ENCODE measurements at places on chromosomes 1 and 21.

DNA sequence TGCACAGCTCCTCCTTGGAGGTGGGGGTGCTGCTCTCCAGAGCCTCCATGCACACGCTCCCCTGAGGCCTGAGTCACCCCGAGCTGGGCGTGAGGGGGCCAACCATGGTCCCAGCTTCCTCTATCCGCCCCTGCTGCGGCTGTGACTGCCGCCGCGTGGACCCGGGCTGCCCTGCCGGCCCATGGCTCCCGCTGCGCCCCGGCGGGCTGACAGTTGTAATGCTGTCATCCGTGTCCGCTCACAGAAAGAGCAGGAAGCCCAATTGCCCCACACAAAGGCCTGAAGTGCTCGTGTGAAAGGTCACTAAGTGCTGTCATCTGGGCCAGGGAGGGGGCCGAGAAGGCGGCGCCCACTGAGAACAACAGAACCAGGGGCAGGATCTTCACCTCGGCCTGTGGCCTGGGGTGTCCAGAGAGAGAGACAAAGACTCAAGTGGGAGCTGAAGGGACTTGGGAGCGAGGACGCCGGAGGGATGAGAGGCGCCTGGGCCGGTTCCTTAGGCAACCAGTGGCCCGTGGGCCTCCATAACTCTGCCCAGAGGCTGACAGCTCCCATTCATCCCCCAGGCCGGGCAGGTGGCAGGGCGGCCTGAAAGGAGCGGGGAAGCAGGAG, 31.5 kb downstream of the OLIG1 start:
- no peak for DNase-seq

- DNase-seq = no peak
Observed at GRCh38 chr1:115329965-115330364, 8.1 kb downstream of the NGF start.

GRCh38 chr1:40868051-40868723, 6.0 kb upstream of the CITED4 start:
- DNase-seq = no peak

DNA sequence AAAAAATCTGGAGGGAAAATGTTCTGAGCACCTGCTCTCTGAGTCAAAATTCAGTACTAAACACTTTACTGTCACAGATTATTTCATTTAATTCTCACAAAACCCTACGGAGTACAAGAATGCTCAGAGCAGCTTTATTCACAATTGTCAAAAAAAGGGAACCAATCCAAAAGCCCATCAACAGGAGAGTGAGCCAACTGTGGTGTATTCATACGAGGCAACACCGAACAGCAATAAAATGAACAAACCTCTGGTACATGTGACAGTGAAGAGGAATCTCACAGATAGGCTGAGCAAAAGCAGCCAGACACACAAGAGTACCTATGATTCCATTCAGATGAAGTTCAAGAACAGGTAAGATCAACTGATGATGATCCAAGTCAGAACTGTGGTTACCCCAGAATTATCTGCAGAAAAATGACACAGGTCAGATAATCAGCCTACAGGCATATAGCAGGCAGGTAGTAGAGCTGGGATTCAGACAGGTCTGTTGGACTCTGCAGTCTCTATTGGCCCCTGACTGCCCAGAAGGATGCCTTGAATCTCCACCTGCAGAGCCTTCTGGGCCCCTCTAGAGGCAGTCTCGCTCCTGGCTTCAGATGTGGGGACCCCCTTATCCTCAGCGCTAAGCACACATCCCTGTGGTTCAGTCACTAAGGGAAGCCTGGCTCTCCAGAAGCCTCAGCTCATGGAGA, 19.2 kb downstream of the SLC9A1 start:
- no peak for DNase-seq

DNA sequence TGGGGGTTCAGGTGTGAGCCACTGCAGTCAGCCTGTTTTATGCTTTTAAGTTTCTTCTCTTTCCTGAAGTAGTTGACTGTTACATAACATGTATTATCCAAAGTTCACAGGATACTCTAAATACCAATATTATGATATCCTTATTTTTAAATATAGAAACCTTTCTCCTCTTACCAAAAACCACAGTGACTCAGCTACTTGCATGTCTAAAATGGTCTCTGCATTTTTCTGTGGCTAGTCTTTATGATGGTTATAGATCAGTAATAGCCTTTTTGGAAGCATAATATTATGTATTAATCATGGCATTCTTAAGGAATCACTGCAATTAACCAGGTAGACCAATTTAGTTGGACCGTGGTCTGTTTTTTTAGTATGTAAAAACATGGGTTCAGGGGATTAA, 210.8 kb upstream of the CACYBP start:
- no peak for DNase-seq

DNA sequence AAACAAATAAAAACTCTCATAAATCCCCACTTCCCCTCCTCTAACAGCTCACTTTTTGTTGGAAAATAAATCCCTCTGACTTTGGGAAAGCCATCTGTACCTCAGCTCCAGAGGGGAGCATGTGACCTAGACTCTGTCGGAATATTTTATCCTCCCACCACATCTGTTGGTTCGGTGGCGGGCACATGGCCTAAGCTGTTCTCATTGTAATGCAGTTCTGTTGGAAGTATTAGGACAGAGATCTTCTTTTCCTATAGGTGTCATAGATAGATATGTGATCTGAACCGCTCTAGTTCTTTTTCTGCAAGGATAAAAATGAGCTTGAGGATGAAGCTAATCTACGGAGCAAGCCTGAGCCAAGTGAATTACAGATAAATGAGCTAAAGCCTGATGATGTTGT, 50.5 kb upstream of the EPS8L3 start:
- DNase-seq = no peak

DNA sequence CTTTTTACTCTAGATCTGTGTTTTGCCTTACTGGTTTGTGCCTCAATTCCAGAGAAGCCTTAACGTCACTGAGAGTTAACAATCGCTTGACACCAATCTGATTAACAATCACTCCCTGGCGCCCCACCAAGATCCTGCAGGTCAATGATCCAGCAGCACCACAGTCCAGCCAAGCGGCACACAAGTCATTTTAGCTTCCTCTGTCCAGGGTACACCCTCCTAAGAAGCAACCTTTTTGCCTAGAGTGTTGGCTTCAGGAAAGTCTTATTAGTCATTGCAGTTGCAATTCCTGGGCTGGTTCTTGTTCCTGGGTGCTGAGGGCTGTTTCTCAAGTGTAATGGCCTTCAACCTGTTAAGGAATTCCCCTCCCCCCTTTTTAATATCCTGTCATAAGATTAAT, 323.0 kb upstream of the USP25 start:
- no peak for DNase-seq

DNA sequence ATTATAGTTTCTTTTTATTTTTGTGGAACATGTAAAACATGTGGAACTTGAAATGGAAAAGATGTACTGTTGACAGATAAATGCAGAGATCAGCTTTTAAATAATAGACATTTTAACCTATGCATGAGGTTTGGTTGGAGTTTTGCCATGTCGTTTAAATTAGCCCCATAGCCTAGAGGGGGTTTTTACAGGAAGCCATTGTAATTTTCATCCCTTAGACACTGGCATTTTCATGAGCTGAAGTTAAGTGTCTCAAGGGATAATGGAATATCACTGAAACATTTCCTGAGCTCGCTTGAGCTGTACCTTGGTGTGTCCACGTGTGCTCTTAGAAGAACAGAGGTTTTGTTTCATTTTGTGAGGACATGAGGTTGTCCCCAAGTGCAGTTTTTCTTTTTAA, 54.2 kb downstream of the HMCN1 start:
- DNase-seq = no peak

DNA sequence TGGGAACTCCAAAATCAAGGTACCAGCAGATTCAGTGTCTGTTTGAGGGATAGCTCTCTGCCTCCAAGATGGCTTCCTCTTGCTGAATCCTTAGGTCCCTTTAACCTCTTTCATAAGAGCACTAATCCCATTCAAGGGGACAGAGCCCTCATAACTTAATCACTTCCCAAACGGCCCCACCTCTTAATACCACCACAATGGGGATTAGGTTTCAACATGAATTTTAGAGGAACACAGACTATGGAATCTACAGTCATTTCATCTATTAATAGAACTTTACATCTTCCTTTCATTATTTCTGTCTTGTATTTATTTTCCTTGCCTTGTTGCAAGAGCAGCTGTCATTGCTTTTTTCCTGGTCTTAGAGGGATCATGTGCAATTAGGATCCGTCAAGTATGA, 30.3 kb downstream of the HOOK1 start:
- DNase-seq = no peak

- no peak for DNase-seq
Observed at GRCh38 chr1:3441880-3442279, 12.6 kb upstream of the ARHGEF16 start.

DNA sequence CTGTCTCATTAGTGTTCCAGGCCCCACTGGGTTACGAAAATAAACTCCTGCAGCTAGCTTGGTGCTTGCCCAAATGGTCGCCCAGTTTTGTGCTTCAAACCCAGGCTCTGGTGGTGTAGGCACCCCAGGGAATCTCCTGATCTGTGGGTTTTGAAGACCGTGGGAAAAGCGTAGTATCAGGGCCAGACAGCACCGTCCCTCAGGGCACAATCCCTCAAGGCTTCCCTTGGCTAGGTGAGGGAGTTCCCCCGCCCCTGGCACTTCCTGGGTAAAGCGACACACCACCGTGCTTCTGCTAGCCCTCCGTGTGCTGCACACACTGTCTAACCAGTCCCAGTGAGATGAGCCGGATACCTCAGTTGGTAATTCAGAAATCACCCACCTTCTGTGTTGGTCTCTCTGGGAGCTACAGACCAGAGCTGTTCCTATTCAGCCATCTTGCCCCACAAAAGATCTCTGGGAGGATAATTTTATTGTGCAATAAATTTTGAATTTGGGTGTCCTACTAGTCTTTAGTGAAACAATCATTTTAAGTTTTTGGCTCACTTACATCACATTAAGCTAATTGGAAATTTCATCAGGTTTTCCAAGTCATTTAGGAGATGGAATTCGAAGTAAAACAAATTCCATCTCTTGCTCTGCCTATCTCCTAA, 9.4 kb upstream of the SLC25A24 start:
- no peak for DNase-seq

DNA sequence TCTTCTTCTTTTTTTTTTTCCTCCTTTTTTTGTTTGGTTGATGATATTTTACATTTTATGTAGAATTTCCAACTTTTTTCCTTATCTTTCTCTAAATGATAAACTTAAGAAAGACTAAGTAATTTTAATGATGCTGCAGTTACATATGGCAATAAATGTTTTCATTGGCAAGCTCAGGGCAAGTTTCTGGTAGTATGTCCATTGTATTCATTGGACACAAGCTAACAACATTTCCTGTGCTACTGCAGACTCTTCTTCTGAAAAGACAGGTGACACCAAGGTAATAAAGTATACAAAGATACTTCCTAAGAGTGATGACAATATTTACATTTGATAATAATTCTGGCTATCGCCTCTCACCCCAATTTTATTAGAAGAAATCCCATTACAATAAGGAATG, 219.2 kb upstream of the NFIA start:
- no peak for DNase-seq

- DNase-seq = no peak
Observed at GRCh38 chr1:224132901-224133300, 19.0 kb downstream of the FBXO28 start.

- no peak for DNase-seq
Observed at GRCh38 chr1:209652121-209652735, at the start of gene LAMB3. LAMB3 (minus strand) TSS chr1:209652425; CDS start chr1:209650944, 1,481 bp downstream.

GRCh38 chr21:35510957-35511695, 462.0 kb upstream of the RUNX1 start:
- no peak for DNase-seq

DNA sequence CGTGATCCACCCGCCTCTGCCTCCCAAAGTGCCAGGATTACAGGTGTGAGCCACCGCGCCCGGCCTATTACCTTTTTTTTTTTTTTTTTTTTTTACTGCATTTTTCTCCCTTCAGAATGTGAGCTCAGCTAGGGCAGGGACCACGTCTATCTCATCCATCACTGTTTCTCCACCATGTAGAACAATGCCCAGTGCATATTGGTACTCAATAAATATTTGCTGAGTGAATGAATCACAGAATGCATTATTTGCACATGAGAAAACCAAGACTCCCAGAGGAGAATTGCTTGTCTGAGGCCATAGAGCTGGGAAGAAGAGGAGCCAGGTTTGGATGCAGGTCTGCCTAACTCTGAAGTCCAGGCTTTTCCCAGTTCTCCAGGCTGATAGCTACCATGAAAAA, 8.2 kb upstream of the SLC9A1 start:
- no peak for DNase-seq

DNA sequence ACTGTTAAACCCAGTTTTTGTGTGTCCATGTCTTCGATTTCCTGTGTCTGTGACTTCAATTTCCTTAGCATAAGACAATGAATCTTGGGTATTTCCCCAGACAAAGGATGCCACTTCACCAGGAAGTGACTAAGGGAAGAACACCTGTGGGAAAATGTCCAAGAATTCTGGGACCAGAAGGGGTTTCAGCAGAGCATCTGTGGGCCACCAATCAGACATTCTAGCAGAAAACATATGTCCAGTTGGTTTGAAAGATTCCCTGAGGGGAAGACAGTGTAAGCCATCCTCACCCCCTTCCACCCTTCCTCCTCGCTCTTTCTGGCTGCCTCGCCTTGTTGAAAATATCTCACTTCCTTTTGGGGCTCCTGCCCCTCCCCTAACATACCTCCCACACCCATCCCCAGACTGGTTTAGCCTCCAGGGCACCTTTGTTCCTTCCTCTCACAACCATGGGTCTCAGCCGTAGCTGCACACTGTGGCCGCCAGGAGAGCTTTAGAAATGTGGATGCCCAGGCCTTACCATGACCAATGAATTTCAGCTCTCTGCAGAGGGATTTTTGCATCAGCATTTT, 25.5 kb upstream of the IFNAR1 start:
- DNase-seq = no peak

DNA sequence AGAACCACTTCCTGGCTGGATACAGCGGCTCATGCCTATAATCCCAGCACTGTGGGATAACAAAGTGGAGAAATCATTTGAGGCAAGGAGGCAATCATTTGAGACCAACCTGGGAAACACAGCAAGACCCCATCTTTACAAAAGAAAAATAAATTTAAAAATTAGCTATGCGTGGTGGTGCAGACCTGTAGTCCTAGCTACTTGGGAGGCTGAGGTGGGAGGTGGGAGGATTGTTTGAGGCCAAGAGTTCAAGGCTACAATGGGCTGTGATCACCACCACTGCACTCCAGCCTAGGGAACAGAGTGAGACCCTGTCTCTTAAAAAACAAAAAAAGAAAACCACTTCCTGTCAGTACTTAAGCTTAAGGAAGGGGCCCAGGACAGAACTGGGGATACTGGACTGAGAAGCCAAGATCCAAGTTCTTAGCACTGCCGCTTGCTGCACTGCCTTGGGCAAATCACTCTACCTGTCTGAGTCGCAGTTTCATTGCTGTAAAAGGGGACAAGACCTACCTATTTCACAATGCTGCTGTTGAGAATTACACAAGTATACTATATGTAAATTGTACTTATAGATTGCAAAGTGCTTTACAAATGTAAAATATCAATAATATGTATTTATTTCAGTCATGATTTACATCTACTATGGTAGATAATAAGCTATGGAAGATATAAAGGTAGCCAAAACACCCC, 154.9 kb downstream of the RERE start:
- no peak for DNase-seq

GRCh38 chr21:41548781-41549180, 40.8 kb upstream of the TMPRSS2 start:
- no peak for DNase-seq

Data from NCI-H1436 (cell line).